ENCODE measurements at places on chromosomes 16 and 17.

- DNase-seq: no peak
Measured at GRCh38 chr17:17056156-17056539, 13.9 kb downstream of the MPRIP start.

DNA sequence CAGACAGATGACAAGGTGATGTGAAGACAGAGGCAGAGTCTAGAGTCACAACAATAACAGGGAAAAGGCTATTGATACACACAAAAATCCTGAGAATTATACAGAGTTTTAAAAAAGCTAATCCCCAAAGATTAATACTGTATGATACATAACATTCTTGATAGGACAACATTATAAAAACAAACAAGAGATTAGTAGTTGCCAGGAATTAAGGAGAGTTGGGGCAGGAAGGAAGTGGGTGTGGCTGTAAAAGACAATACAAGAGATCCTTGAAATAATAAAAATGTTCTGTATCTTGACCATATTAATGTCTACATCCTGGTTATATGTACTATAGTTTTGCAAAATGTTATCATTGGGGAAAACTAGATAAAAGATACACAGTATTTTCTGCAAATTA lies 309.5 kb upstream of the PMFBP1 start:
- no peak for DNase-seq

- DNase-seq: no peak
Measured at GRCh38 chr16:89294486-89294885, 77.0 kb downstream of the ZNF778 start.

DNA sequence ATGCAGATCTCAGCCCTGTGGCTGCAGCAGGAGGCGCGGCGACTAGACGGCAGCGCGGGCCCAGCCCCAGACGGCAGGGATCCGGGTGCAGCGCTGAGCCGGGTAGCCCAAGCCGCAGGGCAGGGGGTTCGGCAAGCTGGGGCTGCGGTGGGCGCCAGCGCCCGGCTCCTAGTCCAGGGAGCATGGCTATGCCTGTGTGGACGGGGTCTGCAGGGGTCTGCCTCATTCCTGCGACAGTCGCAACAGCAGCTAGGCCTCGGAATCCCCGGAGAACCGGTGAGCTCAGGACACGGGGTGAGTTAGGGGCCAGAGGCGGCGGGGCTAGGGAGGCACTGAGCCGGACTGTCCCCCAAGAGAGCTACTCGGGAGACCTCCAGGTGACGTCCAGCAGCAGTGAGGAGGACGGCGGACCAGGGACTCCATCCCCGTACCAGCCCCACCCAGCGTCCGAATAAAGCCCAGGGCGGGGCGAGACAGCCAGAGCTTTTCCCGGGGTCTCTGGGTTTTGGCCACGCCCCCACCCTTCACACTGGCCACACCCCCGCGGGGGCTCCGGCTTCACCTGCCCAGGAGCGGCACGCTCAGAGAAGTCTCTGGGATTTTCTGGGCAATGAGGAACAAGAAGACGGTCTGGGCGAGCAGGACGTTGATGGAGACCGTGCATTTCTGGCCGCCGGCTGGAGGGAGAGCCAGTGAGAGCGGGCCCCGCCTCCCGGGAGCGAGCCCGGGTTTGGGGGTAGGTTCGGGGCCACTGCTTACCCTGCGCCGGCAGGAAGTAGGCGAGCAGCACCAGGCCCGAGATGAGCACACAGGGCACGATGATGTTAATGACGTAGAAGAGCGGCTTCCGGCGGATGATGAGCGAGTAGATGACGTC lies 1.1 kb downstream of the C17orf107 start:
- peak; percentile 57 for DNase-seq

DNA sequence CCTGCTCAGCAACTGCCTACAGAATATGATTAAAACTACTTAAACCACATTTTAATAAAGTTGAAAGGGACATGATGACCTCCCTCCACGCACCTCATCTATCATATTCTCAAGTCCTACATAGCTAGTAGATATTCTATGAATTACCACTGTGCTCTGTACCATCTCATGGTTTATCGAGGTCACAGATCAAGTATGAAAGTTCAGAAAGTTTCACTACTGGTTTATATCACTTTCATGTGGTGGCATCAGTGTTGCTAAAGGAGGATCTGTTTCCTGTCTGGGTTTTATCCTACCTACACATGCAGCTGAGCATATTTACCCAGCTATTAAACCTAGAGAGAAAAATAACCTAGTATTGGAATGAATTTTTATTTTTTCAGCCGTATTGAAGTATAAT lies 214.9 kb upstream of the MON1B start:
- no peak for DNase-seq

GRCh38 chr17:10870336-10871050 lies 32.6 kb upstream of the PIRT start:
- no peak for DNase-seq

- DNase-seq: no peak
Measured at GRCh38 chr17:72642720-72643119, 449.8 kb downstream of the SLC39A11 start.

GRCh38 chr17:2309338-2310154 lies 5.8 kb downstream of the SRR start:
- DNase-seq: no peak

GRCh38 chr17:77042476-77043231 lies 98.1 kb upstream of the SEC14L1 start:
- no peak for DNase-seq

DNA sequence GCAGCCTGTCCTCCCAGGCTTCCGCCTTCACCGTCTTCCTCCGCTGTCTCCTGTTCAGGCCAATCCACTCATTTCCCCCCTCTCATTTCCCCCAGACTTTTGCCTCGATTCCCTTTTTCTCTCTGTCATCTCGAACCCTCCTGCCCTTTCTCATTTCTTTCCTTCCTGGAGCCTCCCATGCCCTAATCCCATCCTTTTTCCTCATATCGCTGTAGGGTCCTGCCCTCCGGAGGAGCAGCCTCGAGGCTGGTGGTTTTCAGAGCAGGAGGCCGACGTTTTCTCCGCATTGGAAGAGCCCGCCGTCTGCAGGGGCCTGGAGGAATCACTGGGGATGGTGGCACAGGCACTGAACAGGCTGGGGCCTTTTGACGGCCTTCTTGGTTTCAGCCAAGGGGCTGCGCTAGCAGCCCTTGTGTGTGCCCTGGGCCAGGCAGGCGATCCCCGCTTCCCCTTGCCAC lies 597 bp downstream of the OVCA2 start:
- no peak for DNase-seq

DNA sequence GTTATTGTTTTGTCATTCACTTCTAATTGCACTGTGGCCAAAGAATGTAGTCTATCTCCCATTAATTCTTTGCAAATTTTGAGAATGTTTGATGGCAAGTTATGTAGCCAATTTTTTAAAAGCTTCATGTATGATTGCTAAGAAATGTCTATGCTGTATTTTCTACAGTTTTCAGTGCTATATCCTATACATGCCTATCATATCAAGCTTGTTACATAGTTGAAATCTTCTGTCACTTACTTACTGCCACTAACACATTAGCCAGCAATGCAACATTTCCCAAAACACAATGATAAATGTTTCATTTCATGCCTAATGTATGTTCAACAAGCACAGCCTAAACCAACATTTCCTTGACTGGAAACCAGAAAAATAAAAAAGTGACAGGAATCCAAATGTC lies 292.4 kb upstream of the AXIN2 start:
- no peak for DNase-seq

DNA sequence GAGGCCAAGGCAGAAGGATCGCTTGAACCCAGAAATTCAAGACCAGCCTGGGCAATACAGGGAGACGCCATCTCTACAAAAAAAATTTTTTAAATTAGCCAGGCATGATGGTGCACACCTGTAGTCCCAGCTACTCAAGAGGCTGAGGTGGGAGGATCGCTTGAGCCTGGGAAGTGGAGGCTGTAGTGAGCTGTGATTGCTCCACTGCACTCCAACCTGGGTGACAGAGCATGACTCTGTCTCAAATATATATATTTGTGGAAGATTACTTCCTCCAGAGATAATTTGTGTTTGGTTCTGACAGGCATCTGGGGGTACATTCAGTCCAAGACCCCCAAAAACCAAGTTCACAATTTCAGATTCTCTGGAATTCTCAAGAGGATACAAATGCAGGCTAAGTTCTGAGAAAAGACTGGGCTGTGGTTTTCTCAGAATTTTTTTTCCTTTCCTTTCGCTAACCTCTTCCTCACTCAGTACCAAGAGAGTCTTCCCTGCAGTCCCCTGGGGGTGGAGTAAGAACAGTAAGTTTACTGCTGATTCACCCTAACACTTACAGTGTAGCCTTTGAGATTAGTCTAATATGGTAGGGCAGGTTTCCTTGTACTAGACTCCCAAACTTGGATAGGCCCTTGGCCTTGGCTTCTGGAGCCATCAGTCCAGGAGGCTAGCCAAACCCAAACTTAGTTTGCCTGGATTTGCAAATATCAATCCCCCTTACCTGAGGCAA lies 15.1 kb downstream of the GSDMB start:
- DNase-seq: peak; percentile 13

DNA sequence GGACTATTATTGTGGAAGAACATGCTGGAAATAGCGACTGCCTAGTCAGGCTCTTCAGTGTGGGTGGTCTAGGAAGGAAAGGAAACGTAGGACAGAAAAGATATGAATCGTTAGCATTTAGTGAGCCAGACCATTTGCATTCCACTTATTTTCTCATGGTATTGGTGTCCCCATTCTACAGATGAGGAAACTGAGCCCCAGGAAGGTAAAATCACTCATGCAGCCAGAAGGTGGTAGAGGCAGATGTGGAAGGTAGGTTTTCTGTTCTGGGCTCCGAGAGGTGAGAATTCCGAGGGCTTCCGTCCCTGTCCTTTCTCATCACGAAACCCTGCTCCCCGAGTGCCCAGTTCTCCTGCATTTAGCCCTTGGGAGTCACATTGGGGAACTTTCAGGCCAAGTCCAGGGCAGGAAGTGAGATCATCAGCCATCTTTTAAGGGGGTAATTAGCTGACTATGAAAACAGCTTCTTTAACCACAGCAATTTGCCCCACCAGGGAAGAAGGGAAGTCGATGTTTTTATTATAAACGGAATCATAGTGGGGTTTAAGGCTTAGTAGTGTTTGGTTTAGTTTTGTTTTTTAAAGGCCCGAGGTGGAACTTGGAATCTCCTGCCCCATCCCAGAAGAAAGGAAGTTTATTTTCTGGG lies 110.7 kb upstream of the IRX3 start:
- DNase-seq: no peak

DNA sequence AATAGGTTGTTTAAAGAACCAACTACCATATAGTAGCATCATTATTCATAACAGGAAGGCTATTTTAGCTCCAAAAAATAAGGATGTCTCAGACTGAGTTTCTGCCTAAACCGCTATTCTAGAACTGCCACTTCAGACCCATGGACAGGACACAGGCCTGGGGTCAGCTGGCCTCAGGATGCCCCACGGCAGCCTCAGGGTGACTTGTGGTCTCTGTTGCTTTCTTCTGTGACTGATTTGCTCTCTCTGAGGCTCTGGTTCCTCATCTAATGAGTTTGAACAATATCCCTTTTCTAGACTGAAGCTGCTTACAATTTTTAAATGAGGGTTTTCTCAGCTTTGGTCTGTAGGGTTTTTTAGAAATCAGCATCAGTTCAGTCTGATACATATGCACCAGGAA lies 31.8 kb upstream of the IRF8 start:
- DNase-seq: no peak

DNA sequence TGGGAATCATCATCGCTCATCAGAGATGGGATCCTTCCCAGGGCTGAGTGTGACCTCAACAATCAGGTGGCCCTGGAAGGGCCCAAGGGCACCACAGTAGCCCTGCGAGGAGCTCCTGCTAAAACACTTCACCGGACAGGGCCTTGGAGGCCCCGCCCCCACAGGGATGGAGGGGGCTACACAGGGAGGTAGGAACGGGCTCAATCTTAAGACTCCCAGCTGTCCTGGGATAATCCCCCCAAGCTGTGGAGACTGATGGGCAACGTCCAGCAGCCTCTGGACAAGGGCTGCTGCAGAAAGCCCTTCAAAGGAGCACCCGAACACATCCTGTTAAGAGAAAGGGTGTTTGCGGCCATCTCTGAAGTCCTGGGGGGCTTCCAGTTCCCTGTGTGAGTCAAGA lies 60.4 kb downstream of the ZNF423 start:
- DNase-seq: no peak

GRCh38 chr17:70562137-70562536 lies 392.8 kb downstream of the KCNJ2 start:
- DNase-seq: no peak

DNA sequence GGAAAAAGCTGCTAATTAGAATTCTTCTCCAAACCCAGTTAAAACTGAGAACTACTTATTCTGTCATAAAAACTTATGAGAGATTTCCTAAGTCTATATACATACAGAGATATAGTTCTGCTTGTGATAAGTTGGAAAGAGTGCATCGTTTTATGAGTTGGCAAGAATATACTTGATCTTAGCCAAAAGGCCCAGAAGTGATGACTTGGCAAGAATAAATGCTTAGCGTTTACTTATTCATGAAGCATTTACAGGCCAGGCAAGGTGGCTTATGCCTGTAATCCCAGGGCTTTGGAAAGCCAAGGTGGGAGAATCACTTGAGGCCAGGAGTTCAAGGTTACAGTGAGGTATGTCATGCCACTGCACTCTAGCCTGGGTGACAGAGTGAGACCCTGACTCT lies 81.7 kb downstream of the CYB561 start:
- DNase-seq: no peak

DNA sequence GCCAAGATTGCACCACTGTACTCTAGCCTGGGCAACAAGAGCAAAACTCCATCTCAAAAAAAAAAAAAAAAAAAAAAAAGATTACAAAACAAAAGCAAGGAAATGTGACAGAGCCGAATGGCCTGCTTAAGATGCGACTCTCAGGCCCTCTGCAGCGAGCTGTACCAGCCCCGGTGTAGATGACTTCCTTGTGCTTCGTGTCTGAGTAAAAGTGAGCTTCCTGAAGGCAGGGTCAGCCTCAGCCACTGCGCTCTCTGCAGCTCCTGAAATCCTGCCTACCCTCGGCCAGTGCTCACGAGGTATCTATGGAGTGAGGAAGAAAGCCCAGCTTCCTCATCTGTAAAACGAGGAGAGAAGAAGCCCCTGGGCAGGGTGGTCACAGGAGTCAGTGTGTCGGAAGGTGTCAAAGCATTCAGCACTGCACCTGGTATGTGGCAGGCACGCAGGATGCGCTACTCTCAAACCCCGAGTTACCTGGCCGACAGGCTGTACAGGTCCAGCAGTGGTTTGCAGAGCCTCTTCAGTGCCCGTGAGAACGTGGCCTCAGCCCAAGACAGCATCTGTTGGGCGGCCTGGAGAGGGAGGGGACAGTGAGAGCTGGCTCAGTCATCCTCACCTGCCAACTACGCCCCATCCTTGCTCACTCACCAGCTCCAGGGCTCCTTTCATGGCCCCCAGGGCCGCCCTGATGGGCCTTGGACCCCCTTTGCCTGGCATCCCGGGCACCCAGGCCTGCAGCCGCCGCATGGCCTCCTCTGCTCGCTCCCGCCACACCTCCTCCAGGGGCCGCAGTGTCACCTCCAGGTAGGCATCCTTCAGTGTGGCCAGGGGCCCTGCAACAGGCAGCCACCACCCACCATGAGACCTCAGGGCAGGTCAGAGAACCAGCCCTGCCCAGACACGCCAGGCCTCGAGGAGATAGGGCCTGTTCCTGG lies 44.6 kb downstream of the RMI2 start:
- DNase-seq: no peak

DNA sequence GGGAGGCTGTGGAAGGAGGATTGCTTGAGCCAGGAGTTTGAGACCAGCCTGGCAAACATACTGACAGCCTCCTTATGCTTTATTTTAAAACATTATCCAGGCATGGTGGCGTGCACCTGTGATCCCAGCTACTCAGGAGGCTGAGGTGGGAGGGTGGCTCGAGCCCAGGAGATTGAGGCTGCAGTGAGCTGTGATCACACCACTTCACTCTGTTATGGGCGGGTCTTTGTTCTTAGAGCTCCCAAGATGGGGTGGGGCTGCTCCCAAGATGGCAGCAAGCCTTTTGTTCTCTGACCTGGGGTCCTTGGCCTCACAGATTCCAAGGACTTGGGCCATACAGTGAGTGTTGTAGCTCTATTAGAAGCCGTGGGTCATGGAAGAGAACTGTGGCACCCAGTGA lies 26.1 kb upstream of the ST6GALNAC2 start:
- no peak for DNase-seq
